ENCODE measurements at places on chromosomes 12 and 14.

- no peak for DNase-seq
These were observed 3.8 kb downstream of the USP15 start for GRCh38 chr12:62263966-62264365.

GRCh38 chr12:131620946-131621681, 89.8 kb upstream of the SFSWAP start:
- no peak for DNase-seq

DNA sequence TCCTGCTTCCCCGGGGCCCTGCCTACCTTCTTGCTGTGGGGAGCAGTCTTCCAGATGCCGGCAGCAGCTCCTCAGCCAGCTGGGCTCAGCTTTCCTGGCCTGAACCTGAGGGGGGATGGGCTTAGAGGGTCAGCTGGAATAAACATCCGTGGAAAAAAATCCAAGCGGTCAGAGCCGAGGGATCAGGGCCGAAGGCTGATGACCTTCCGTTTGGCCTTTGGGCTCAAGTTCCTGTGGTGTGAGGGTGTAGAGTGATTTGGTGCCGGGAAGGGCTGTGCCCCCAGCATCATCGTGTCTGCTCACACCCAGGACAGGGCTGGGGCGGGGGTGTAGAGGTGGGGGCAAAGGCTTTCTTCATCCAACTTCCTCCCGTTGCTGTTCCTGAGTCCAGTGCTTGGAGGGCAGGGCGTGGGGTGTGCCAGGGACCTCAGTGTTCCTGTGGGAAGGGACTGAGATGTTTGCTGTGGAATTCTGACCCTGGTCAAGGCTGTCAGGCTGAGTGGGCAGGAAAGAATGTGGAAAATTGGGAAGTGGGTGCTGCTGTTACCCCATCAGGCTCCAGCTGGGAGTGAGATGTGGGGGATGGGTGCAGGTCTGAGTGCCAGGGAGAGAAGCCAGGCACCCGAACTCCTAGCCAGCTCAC, 2.6 kb downstream of the SMIM41 start:
- no peak for DNase-seq

DNA sequence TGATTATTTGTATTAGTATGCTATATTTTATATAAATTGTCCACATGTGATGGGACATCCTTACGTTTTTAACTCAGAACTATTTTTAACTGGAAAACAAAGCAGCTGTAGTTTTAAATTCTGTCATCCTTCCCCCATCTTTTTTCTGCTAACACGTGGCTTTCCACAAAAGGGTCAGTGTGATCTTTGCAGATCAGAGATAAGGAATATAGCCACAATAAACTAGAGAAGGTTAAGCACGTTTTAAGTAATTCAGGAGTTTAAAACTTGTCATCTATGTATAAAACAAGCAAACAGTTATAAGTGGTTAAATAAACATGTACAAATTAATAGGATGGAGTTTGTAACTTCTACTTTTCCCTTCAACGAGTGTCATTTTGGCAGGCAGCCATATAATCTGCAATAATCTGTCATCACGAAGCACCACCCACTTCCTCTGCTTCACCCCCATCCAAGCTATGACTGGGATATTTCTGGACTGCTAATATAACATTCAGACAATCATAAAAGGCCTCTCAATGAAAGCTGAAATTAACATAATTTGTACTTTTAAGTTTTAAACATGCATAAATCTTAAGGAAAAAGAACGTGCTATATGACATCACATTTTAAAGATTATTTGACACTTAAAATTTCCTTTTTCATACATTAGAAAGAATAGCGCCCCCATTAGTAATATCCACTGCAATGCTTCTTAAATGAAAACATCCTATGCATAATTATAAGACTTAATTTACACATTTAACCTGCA, 15.3 kb downstream of the TAOK3 start:
- DNase-seq, result no peak
